ENCODE measurements at places on chromosomes 13 and 19. TPM values are rescaled to one million over a fixed set of nuclear protein-coding genes. Genes with fewer than 3 reads are reported as not detected.

GRCh38 chr13:72804301-72804700 lies 22.4 kb downstream of the PIBF1 start:
- DNase-seq = no peak

- no peak for DNase-seq
Observed at GRCh38 chr13:93398167-93399035, 171.8 kb downstream of the GPC6 start.

- DNase-seq = no peak
Observed at GRCh38 chr13:53101883-53102282, 73.3 kb downstream of the OLFM4 start.

SPRED3 gene
- total RNA-seq = 0.05 TPM

- no peak for DNase-seq
Observed at GRCh38 chr13:67343777-67344176, 113.6 kb upstream of the PCDH9 start.

FFAR3 gene
- total RNA-seq = 0.16 TPM

PALM gene
- 23.6 TPM for total RNA-seq

- no peak for DNase-seq
Observed at GRCh38 chr19:18883526-18884304, 12.2 kb downstream of the CERS1 start.

- no peak for DNase-seq
Observed at GRCh38 chr13:79336966-79337365, 69.1 kb downstream of the RBM26 start.

- no peak for DNase-seq
Observed at GRCh38 chr19:36527341-36527740, 730 bp downstream of the ZNF260 start.

ZNF547 gene
- 6.1 TPM for total RNA-seq

DNA sequence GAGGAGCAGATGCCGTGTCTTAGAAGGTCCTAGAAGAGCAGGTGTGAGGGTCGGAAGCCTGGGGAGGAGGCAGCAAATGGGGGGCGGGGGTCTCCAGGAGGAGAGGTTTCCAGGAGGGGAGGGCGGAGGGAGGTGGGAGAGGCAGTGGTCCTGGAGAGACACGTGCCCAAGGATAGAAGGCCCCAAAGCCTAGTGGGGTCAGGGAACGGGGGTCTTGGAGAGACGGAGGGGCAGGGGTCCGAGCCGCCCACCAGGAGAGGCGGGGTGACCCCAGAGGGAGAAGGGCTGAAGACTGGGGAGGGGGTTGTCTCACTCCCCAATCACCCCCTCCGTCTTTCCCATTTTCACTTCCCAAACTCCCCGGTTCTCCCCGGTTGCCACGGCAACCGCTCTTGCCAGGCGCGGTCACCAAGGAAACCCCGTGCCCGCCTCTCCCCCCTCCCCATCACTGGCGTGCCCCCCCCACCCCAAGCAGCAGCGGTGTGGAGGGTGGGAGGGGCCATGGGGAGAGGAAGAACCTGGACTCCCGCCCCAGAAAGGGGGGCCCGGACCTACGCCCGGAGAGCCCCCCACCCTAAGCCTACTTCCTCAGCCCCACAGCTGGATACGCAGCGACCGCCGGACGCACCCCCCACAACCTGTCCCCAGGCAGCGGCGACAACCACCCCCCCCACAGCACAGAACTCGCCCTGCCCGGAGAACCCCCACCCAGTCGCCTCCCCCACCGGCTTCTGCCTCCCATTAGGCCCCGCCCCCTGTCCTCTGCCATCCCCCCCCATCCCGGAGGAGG lies 988 bp downstream of the LRRC4B start:
- DNase-seq = no peak

- no peak for DNase-seq
Observed at GRCh38 chr19:17948931-17949930, 16.4 kb downstream of the CCDC124 start.

LRRC8E gene
- total RNA-seq = 1.3 TPM

DNA sequence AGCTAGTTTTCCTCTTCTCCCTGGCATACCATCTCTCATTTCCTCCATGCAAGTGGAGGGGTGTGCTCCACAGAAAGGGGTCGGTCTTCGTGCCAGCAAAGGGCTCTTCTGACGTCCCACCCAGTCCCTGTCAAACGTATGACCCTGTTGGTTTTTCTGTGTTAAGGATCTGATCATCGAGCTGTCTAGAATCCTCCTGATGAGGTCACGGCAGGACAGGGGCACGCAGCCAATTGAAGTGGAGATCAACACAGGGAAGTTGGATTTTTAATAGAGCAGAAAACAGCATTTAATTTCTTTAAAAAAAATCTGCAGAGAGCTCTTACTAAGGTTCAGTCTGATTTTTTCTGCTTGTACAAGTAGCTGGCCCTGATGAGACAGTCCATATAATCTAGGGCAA lies 339.4 kb downstream of the TEX29 start:
- DNase-seq = no peak

DNA sequence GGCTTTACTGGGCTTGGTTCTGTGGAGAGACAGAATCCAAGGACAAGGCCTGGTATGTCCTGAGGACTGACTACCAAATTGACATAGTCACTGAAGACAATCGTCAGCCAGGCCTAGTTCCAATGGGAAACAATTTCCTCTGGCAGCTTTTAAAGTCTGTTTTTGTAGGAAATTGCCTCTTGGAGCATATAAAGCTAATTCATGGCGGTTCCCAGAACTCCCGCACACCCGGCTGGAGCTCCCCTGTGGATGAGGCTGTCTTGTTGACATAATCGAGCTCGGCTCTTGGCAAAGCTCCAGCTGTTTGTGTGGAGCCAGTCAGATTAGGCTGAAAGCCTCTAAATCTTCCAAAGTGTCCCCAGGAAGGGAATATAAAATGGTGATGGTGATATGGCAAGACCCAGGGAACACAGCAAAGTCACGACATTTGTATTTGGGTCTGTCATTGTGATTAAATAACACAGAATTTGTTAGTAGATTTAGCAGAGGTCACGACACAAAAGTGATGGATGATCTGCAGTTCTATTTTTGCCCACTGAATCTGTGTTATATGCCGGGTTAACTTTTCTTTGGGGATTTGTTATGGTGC lies 395.0 kb downstream of the PCDH9 start:
- DNase-seq = peak; percentile 13

DNA sequence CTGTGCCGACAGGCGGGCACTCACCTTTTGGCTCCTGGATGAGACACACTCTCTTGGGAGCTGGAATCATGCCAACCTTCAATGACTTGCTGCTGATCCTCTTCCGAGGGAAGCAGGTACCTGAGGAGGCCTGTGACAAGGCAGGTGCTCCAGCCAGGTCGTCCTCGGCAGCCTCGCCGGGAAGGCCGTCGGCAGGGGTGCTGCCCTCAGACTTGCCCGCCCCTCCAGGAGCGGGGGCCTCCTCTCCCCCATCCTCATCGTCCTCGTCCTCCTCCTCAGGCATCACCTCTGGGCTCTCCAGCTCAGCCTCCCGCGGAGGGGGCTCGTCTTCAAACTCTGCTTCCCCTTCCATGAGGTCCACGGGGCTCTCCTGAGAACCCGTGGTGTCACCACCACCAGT lies 29.2 kb downstream of the SUGP2 start:
- no peak for DNase-seq

TPTE2 gene
- total RNA-seq = 0.16 TPM

GRCh38 chr13:50866817-50867636 lies 23.5 kb upstream of the DLEU7 start:
- no peak for DNase-seq

GRCh38 chr19:16184665-16185122 lies 516 bp upstream of the FAM32A start:
- no peak for DNase-seq

DNA sequence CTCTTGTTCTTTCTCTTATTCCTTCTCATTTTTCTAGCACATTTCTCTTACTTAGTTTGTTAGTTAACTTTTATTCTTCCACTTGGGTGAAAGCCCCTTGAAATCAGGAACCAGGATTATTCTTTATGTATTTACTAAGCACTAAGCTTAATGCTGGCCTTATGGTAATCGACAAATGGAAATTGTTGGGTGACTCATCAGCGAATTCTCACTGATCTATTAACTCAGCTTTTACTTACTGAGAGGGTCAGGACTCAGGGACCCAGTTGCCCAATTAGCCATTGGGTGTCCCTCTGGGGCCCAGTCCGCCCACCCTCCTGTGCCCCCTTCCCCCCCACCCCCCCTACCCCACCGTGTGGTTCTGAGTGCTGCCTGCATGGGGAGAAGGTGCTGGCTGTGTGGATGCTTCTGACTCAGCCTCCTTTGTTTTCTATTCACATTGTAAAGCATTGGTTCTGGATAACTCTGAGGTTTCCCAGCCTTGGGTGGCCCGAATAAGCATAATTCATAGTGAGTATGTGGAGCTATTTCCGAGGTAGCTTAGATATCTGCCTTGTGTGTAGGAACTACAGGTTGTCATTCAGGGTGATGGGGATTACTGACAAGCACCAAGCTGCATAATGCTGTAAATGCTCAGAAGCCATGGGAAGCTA lies 240.9 kb downstream of the FGF9 start:
- DNase-seq = no peak

Data from urinary bladder (tissue), 4 donors.